Thoracic aorta endothelial cell (primary cell): ENCODE measurements at places on chromosomes 1 and 21. TPM values are rescaled to one million over a fixed set of nuclear protein-coding genes. Genes with fewer than 3 reads are reported as not detected.

ANKRD45 gene
- total RNA-seq = 0.13 and 0.22 TPM in 2 replicates

SLAMF9 gene
- not detected in 2 replicates for total RNA-seq

EPHB2 gene
- total RNA-seq = 28.7 and 59.0 TPM in 2 replicates

NCF2 gene
- not detected in 2 replicates for total RNA-seq

CAPN2 gene
- total RNA-seq = 467 and 471 TPM in 2 replicates

ACKR1 gene
- 0.13 and 0.43 TPM in 2 replicates for total RNA-seq

UTP11 gene
- 76.6 and 88.4 TPM in 2 replicates for total RNA-seq
